HFFc6 (cell line): ENCODE measurements at places on chromosomes 1 and 21. TPM values are rescaled to one million over a fixed set of nuclear protein-coding genes. Genes with fewer than 3 reads are reported as not detected.
A peak's percentile ranks its signal among the peaks of the same experiment; 100 is the strongest.

- no peak overlapping the region for H3K4me3 ChIP-seq
- DNase-seq, result no peak
- no peaks in the 10 kb centered on the region for H3K4me1 ChIP-seq
- H3K27ac ChIP-seq, result no peak overlapping the region
Observed at GRCh38 chr1:219100059-219100458, 73.6 kb upstream of the LYPLAL1 start.

DNA sequence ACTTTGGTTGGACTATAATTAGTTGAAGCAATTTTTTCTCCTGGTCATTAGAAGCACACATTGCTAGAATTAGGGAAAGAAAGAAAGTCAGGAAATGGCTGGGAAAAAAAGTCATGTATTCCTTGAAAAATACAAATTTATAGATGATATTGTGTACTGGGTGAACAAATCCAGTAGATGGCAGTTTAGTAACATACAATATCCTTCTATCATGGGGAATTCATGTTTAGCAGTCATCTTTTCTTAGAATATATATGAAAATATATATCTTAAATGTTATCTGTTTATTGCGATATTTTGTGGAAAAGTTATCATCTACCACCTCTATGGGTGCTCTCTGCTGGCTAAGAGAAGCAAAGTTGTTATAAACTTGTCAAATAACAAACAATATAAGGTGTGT lies 13.1 kb upstream of the ZRANB2 start:
- H3K27ac ChIP-seq, result no peak overlapping the region
- peaks cover 23% of the 10 kb centered on the region for H3K4me1 ChIP-seq
- no peak overlapping the region for H3K4me3 ChIP-seq
- H3K27me3 ChIP-seq, result no peaks in the 10 kb centered on the region; the same call in 1 of the 2 replicates
- DNase-seq, result peak; percentile 25
- H3K36me3 ChIP-seq, result no peaks in the 10 kb centered on the region

DNA sequence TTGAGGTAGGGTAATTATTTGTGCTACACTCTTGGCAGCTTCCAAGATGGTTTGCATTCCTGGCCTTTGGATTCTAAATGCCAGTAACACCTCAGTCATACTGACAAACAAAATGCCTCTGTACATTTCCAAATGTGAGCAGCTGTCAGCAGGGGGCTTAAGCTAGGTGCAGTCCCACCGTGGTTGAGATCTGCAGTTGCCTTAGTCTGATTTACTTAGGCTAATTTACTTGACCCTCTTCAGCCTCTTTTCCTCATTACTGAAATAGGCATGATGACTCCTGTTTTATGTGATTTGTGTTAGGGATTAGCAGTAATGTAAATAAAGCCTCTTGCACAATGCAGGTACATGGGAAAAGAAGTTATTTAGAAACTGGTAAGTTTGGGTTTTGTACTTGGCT lies 13.5 kb upstream of the SPATA1 start:
- peaks cover 27% of the 10 kb centered on the region for H3K36me3 ChIP-seq
- no peak for DNase-seq
- H3K27ac ChIP-seq, result no peak overlapping the region; the same call in 1 of the 2 replicates
- peaks cover 16% of the 10 kb centered on the region for H3K4me1 ChIP-seq

- no peak overlapping the region for H3K4me3 ChIP-seq
- no peaks in the 10 kb centered on the region for H3K36me3 ChIP-seq
- DNase-seq, result no peak
- no peaks in the 10 kb centered on the region for H3K4me1 ChIP-seq
- peaks cover 8% of the 10 kb centered on the region for H3K27me3 ChIP-seq
Observed at GRCh38 chr1:165443539-165444311, 1.2 kb downstream of the RXRG start.

GRCh38 chr1:156797212-156797871 lies 19.3 kb downstream of the SH2D2A start:
- H3K27ac ChIP-seq, result peak overlapping the region; percentile 47; the same call in 1 of the 2 replicates
- H3K36me3 ChIP-seq, result peaks cover 36% of the 10 kb centered on the region
- peak overlapping the region; percentile 33; the same call in 1 of the 2 replicates for H3K4me3 ChIP-seq
- H3K4me1 ChIP-seq, result peaks cover 62% of the 10 kb centered on the region

DNA sequence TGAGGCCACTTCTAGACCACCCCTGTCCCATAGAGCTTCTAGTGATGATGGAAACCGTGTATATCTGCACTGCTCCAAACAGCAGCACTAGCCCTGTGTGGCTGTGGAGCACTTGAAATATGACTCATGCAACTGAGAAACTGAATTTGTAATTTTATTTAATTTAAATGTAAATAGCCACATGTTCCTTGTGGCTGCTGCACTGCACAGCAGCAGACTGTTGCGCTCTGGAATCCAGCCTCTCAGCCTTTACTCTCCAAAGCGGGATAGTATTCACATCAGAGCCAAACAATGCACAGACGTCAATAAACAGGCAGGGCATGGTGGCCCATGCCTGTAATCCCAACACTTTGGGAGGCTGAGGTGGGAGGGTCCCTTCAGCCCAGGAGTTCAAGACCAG lies 12.0 kb downstream of the CAPN2 start:
- H3K27ac ChIP-seq, result peak overlapping the region; percentile 69
- H3K4me3 ChIP-seq, result no peak overlapping the region; the same call in 1 of the 2 replicates

DNA sequence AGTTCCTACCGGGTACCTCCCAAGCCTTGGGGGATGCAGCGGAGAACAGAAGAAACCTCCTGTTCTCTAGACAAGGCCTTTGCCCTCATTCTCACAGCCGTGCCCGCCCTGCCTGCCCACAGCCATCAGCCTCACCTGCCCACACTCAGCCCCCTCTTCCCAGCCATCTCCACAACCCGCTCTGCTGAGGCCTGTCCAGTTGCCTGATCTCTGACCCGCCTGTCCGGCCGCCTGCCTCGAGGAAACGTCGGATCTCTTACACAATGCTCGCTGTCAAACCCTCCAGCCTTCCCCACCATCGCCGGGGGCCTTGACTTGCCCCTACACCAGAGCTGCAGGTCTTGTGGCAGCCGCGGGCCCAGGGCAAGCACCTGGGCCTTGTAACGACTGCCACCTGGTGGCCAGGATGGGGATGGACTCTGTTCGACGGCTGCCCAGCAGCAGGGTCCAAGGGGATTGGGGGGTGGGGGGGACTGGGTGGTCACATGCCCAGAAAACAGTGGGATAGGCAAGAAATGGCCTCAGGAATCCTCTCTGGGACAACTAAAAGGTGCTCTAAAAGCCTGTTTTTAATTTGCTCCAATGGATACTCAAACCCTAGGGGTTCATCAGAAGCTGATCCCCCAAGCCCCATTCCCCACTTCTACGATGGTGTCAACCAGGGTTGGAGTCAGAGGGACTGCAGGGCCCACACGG lies 31.0 kb downstream of the SLC45A1 start:
- H3K27ac ChIP-seq, result no peak overlapping the region
- H3K36me3 ChIP-seq, result peaks cover 14% of the 10 kb centered on the region
- peaks cover 10% of the 10 kb centered on the region for H3K4me1 ChIP-seq
- H3K4me3 ChIP-seq, result no peak overlapping the region

DNA sequence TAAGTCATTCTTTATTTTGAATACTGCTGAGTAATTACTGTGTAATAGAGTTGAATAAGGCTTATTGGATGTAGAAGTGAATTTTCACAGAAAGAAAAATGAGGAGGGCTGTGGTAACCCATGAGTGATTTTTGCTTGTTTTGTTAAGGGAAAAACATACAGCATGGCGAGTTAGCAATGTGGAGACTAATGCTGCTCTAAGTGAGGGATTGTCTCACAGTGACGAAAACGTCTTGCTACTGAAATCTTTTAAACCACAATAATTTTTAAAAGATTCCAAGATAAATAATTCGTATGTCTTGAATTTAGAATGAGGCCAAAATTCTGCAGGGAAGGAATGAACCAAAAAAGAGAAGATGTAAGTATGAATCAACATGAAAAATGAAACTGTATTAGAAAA lies 16.2 kb upstream of the PLA2G4A start:
- H3K27ac ChIP-seq, result no peak overlapping the region
- H3K36me3 ChIP-seq, result no peaks in the 10 kb centered on the region
- peak; percentile 4 for DNase-seq
- peaks cover 2% of the 10 kb centered on the region; the same call in 1 of the 2 replicates for H3K27me3 ChIP-seq

DNA sequence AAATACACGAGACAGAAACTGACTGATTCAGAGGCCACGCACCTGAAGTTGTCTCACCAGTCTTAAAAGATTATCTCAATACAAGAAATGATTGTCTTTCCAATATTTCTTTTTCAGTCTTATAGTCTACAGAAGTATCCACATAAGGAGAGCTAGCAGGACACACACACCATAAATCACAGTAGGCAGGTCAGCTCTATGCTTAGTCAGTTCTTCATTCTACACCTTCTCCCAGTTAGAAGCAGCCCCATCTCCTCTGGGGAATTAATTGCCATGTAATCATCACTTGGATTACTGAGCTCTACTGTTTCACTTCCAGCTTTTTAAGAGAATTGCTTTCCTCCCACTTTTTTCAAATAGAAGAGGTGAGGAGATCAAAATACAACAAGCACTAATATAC lies 59.6 kb downstream of the SMYD3 start:
- H3K36me3 ChIP-seq, result peaks cover 6% of the 10 kb centered on the region
- no peaks in the 10 kb centered on the region; the same call in 1 of the 2 replicates for H3K27me3 ChIP-seq
- peak overlapping the region; percentile 8; the same call in 1 of the 2 replicates for H3K27ac ChIP-seq
- H3K4me3 ChIP-seq, result no peak overlapping the region
- H3K4me1 ChIP-seq, result peaks cover 56% of the 10 kb centered on the region

DNA sequence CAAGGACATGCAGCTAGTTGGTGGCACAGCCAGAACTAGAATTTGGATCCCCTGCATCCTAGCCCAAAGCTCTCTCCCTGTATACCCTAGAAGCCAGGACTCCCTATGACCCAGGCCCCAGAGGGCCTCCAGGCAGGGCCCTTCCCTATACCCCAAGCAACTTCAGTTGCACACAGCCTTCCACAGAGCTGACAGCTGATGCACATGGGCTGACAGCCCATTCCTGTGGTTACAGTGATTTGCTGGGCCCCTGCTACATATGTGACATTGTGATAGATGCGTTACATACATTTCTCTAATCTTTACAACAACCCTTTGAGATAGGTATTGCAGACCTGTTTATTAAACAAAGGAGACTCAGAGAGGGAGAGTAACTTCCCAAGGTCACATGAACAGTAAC lies 5.8 kb downstream of the ATP1A2 start:
- DNase-seq, result no peak
- no peak overlapping the region for H3K27ac ChIP-seq
- H3K4me1 ChIP-seq, result peaks cover 42% of the 10 kb centered on the region
- H3K4me3 ChIP-seq, result no peak overlapping the region
- H3K36me3 ChIP-seq, result no peaks in the 10 kb centered on the region
- peaks cover 11% of the 10 kb centered on the region for H3K27me3 ChIP-seq

- no peaks in the 10 kb centered on the region for H3K4me1 ChIP-seq
- no peak overlapping the region for H3K27ac ChIP-seq
- peaks cover 1% of the 10 kb centered on the region; the same call in 1 of the 2 replicates for H3K27me3 ChIP-seq
- no peak for DNase-seq
- H3K4me3 ChIP-seq, result no peak overlapping the region
Observed at GRCh38 chr1:165339164-165339563, 17.4 kb downstream of the LMX1A start.

DNA sequence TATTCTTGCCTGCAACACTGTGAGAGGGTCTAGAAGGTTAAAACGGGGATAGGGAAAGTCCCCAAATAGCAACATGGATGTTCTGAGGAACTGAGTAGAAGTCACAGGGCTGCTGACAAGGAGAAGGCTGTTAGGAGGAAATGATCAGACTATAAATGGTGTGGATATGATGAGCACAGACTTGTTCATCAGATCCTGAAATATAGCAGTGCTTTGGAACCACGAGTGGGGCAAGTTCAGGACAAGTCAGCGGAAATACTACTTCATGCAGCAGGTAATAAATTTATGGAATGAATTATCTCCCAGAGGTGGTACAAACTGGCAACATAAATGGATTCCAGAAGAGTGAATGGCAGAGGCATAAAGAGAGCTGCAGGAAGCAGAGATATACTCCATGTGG lies 3.2 kb upstream of the KIAA0040 start:
- no peak for DNase-seq
- no peak overlapping the region for H3K4me3 ChIP-seq
- peaks cover 10% of the 10 kb centered on the region for H3K27me3 ChIP-seq
- peaks cover 14% of the 10 kb centered on the region; the same call in 1 of the 2 replicates for H3K4me1 ChIP-seq

- no peaks in the 10 kb centered on the region for H3K36me3 ChIP-seq
- H3K4me3 ChIP-seq, result no peak overlapping the region
- H3K4me1 ChIP-seq, result peaks cover 10% of the 10 kb centered on the region; the same call in 1 of the 2 replicates
- peaks cover 2% of the 10 kb centered on the region; the same call in 1 of the 2 replicates for H3K27me3 ChIP-seq
- no peak for DNase-seq
Observed at GRCh38 chr1:203142684-203143408, 15.3 kb downstream of the ADORA1 start.

GRCh38 chr1:161115132-161115711 lies 2.6 kb downstream of the PFDN2 start:
- H3K4me1 ChIP-seq, result peaks cover 69% of the 10 kb centered on the region
- H3K36me3 ChIP-seq, result peaks cover 13% of the 10 kb centered on the region; the same call in 1 of the 2 replicates
- H3K4me3 ChIP-seq, result peak overlapping the region; percentile 50
- H3K27me3 ChIP-seq, result no peaks in the 10 kb centered on the region; the same call in 1 of the 2 replicates
- H3K27ac ChIP-seq, result peak overlapping the region; percentile 98

GRCh38 chr1:232384171-232384883 lies 245.6 kb downstream of the SIPA1L2 start:
- H3K4me1 ChIP-seq, result no peaks in the 10 kb centered on the region
- H3K27ac ChIP-seq, result no peak overlapping the region
- H3K36me3 ChIP-seq, result no peaks in the 10 kb centered on the region
- no peak overlapping the region for H3K4me3 ChIP-seq
- no peaks in the 10 kb centered on the region; the same call in 1 of the 2 replicates for H3K27me3 ChIP-seq

GRCh38 chr1:5881526-5882222 lies 110.6 kb downstream of the NPHP4 start:
- DNase-seq, result no peak
- peaks cover 3% of the 10 kb centered on the region; the same call in 1 of the 2 replicates for H3K27me3 ChIP-seq
- H3K27ac ChIP-seq, result no peak overlapping the region

GRCh38 chr1:167493372-167493771 lies 25.0 kb downstream of the CD247 start:
- no peak for DNase-seq
- H3K4me3 ChIP-seq, result no peak overlapping the region
- H3K27ac ChIP-seq, result no peak overlapping the region
- no peaks in the 10 kb centered on the region for H3K4me1 ChIP-seq
- peaks cover 35% of the 10 kb centered on the region for H3K27me3 ChIP-seq

DNA sequence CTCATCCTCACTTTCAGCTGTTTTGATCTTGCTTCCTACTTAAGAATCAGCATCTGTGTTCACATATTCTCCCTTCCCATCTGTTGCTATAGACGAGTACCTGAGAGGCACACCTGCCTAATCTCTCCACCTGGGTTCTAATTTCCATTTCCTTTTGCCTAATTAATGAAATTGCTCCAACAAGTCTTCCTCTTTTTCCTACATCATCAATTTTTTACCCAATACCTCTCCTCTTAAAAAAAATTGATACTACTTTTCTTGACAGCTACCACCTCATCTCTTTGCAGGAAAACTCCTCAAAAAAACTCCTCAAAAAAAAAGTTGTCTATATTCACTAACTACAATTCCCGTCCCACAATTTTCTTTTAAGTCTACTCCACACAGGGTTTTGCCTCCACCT lies 71.8 kb downstream of the NME7 start:
- no peaks in the 10 kb centered on the region for H3K36me3 ChIP-seq
- DNase-seq, result no peak
- peaks cover 5% of the 10 kb centered on the region for H3K4me1 ChIP-seq

GRCh38 chr21:34061983-34062382 lies 11.4 kb upstream of the MRPS6 start:
- H3K4me1 ChIP-seq, result peaks cover 20% of the 10 kb centered on the region
- no peak overlapping the region for H3K27ac ChIP-seq
- no peaks in the 10 kb centered on the region for H3K36me3 ChIP-seq
- peaks cover under 1% of the 10 kb centered on the region for H3K27me3 ChIP-seq
- DNase-seq, result no peak
- H3K4me3 ChIP-seq, result no peak overlapping the region

The RCAN1 gene
- total RNA-seq, result 66.2 to 87.2 TPM (median 71.9 TPM) in 3 replicates

The PLA2G5 gene
- not detected in 3 replicates for total RNA-seq

The TMEM82 gene
- not detected in 3 replicates for total RNA-seq

The LORICRIN gene
- not detected in 3 replicates for total RNA-seq

The CBR3 gene
- 14.6 and 25.9 TPM in 2 replicates for total RNA-seq

The NFASC gene
- 5.5 to 11.7 TPM (median 6.3 TPM) in 3 replicates for total RNA-seq

The KCNT2 gene
- 0.18 to 1.4 TPM (median 0.78 TPM) in 3 replicates for total RNA-seq

The HCN3 gene
- 1.2 and 1.6 TPM in 2 replicates for total RNA-seq

The NSL1 gene
- total RNA-seq, result 27.0 to 35.1 TPM (median 31.5 TPM) in 3 replicates

The OSBPL9 gene
- total RNA-seq, result 43.0 to 52.7 TPM (median 45.0 TPM) in 3 replicates

The FCRL6 gene
- not detected in 2 replicates for total RNA-seq
